ENCODE measurements at places on chromosomes 11 and 22.

DNA sequence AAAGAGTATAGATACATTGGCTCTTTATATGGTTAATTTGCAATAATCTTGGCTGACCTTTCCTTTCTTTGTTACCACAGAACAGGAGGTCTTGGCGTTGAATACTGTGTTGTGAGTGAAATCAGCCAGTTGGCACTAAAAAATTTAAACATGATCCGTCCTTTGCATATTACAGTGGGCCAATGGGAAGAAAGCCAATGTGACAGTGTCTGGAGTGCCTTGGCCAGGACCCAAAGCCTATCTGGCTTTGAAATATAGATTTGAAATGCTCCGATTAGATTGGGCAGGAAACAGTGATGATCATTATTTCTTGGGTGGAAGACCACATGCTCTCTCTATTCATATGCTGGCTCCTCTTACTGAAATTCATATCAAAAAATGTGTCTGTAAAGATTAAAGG is 339.6 kb upstream of the ANO3 start:
- no peak for DNase-seq

- DNase-seq: no peak
These were observed 125.2 kb upstream of the PAX6 start for GRCh38 chr11:31936312-31936711.

DNA sequence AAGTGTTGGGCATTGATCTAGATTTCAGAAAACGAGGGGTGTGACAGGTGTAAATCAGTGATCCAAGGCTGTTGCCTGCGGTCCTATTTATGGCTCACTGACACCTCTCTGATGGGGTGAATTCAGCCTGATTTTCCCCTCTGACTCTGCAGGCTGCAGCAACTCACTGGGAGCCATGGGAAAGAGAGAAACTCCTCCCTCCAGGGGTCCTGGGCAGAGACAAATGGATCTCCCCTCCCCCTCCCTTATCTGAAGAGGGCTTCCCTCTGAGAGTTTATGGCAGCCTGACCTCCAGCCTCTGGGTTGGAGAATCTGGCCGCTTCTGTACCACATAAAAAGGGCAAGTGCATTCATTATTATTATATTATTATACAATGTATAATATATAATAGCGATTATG is 1.8 kb upstream of the PKNOX2 start:
- no peak for DNase-seq

- no peak for DNase-seq
These were observed 29.8 kb upstream of the PLET1 start for GRCh38 chr11:112290493-112290850.

- DNase-seq: no peak
These were observed 174.5 kb downstream of the CEP164 start for GRCh38 chr11:117502015-117502778.

All from HepG2 (cell line).